ENCODE measurements at places on chromosomes 6 and 20.

- DNase-seq: no peak
Observed at GRCh38 chr20:57755609-57756008, 45.8 kb upstream of the PMEPA1 start.

GRCh38 chr20:34624629-34625028 is 52.3 kb downstream of the PIGU start:
- DNase-seq: no peak

GRCh38 chr6:111666847-111667246 is 61.2 kb upstream of the TRAF3IP2 start:
- no peak for DNase-seq

- no peak for DNase-seq
Observed at GRCh38 chr6:102994866-102995265, 1601.4 kb downstream of the GRIK2 start.

GRCh38 chr20:25195962-25196785 is 662 bp downstream of the ENTPD6 start:
- DNase-seq: no peak

- DNase-seq: no peak
Observed at GRCh38 chr20:25738198-25738597, 41.5 kb upstream of the ZNF337 start.

DNA sequence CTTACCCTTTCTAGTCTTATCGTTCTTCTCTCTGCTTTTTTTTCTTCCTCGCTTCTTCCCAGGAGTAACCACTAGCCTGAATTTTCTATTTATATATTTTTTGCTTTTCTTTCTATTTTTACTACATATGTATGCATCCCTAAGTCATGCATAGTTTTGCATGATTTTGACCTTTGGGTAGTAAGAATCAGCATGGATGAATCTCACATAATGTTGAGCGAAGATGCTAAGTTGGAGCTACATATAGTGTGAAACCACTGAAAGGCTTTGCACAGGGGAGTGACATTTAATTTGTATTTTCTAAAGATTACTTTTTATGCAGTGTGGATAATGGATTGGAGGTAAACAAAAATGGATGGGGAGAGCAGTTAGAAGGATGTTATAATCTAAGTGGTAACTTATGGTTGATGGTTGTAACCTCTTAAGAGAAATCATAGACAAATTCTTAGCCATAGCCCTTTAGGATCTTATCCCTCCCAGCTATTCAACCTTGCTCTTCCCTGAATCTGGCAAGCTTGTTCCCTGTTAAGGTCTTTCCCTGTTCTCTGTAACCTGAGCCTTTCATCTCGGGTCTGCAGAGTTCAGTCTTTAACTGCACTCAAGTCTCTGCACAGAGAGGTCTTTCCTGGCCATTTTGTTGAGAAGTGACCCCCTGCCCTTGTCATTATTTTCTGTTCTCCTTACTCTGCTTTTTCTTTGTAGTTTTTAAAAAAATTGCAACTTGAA is 18.0 kb downstream of the PEX7 start:
- no peak for DNase-seq

- DNase-seq: no peak
Observed at GRCh38 chr20:10075606-10076005, 40.8 kb downstream of the ANKEF1 start.

DNA sequence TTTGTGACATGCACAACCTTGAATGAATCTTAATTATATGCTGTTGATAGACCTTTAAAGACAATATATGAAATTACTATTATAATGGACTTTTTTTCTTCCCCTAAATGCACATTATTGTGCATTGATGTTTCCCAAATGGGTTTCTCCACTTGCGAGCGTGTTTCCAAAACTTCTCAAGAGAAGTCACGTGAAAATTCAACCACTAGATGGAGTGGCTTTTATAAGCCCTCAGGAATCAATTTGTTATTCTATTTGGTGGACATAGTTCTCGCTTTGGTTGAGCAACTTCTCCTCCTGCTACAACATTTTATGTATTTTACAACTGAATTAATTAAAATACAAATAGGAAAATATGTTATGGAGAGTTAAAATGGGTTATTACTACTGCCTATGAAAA is 9.0 kb downstream of the CNR1 start:
- no peak for DNase-seq

GRCh38 chr6:157173776-157174175 is 149.5 kb downstream of the TMEM242 start:
- no peak for DNase-seq

DNA sequence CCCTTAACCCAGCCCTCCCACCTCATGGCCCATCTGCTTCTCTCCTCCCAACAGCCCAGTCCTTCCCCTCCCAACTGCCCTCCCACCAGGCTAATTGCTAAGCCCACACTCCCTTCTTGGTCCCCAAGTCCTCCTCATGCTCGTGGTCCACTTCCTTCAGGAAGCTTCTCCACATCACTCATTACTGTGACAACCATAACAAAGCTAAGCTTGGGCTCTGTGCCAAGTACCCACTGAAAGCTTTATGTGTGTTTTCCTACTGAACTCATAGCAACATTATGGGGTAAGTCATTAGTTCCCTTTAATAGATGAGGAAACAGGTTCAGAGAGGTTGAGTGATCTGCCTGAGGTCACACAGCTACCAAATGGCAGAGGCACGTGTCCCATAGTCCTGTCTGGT is 16.2 kb downstream of the FRS3 start:
- DNase-seq: no peak

DNA sequence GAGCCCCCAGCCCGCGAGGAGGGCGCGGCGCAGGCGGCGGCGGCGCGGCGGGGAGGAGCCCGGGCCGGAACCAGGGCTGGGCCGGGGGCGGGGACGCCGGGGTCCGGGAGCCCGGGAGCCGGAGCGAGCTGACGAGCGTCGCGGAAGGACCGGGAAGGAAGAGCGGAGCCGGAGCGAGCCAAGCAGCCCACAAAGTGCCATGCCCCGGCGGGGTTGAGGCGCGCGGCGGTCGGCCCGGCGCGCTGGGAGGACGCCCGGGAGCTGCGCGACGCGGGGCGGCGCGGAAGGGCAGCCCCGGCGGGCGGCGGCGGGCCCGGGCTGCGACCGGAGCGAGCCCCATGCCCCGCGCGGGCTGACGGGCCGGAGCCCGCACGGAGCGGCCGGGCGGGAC is 289 bp downstream of the FOXP4 start:
- DNase-seq: peak; percentile 56

DNA sequence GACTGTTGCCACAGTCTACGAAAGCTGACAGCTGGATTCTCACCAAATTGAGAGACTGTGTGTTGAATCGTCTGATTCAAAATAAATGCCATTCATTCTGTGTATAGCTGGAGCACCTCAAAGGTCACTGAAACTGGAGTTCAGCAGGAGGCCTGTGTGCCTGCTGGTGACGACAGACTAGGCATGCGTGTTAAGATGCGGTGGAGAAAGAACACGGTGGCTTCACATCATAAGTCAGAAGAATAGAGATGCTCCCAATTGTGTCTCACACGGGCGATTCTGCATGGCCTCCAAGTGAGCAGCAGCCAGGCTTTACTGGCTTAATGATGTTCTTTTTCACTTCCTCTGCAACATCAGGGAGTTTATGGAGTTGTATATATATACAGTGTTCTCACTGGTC is 32.3 kb downstream of the SNHG17 start:
- DNase-seq: no peak

DNA sequence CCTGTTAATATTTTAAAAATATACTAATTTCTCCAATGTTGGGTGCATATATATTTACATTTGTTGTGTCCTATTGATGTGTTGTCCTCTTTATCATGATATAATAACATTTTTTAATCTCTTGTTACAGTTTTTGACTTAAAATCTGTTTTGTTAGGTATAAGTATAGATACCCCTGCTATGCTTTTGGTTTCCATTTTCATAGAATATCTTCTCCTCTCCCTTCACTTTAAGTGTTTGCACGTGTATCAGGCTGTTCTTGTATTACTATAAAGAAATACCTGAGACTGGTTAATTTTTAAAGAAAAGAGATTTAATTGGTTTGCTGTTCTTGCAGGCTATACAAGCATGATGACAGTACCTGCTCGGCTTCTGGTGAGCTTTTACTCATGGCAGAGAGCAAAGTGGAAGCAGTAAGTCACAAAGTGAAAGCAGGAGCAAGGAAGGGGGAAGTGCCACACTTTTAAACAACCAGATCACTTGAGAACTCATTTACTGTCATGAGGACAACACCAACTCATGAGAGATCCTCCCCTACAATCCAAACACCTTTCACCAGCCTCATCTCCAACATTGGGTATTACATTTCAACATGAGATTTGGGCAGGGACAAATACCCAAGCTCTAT is 340.5 kb upstream of the SYNCRIP start:
- DNase-seq: no peak

DNA sequence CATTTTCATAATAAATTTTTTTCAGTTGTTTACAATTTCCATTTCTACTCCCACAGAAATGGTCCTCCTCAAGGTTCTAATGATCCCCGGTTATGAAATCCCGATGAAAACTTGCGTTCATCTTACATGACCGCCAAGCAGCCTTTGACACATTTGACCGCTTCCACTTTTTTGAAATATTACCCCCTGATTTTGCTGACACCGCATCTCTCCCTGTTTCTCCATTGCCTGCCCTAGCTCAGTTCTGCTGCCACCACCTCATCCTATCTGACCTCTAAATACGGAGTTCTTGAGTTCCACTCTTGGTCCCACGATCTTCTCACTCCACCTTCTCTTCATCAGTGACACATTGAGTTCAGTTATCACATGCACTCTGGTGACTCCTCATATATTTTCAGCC is 74.1 kb downstream of the SLC35B3 start:
- no peak for DNase-seq

- no peak for DNase-seq
Observed at GRCh38 chr20:34998331-34998950, 42.8 kb downstream of the MYH7B start.

DNA sequence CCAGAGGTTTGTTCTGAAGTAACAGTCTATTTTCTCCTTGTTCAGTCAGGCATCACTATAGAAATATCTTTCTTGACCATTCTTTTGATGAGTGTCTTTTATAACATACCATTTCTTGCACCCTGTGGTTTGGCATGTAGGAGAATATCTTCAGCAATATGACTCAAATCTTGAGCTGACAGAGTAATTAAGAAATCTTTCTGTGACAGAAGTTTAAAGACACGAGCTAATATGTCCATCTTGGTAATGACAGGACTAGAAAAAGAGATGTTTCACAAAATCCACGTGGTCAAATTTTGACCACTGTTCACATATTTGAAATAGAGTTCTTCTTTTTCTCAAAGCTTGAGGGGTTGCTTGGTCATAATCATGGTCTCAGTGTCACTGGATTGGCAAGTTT is 149.9 kb downstream of the MYB start:
- DNase-seq: no peak

DNA sequence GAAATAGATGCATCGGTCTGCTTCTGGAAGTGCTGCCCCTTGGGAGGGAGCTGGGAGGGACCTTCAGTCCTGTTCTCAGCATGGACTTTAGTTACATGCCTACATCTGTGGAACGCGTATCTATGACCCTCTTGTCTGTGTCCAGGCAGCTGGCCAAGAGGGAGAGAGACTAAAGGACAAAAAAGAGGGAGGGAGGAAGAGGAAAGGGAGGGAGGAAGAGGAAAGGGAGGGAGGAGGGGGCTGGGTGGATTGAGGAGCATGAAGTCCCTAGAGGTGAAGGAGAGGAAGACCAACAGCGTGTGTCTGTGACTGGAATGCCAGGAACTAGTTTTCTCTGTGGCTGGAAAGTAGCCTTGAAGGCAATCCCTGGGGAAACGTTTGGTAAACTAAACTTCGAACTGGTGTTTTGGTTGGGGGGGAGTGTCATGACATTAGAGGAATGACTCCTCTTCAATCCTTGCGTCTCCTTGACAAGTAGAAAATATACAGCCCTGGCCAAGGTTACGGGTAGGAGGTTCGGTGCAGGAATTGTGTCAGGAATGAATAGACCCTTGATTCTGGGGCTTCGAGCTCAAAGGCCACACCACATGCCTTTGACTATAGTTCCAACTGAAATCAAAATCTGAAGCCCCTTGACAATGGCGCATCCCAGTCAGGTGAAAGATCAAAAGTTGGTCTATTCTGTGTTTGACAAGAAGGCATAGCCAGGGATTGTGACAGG is 52.0 kb upstream of the PLEKHG1 start:
- DNase-seq: no peak

DNA sequence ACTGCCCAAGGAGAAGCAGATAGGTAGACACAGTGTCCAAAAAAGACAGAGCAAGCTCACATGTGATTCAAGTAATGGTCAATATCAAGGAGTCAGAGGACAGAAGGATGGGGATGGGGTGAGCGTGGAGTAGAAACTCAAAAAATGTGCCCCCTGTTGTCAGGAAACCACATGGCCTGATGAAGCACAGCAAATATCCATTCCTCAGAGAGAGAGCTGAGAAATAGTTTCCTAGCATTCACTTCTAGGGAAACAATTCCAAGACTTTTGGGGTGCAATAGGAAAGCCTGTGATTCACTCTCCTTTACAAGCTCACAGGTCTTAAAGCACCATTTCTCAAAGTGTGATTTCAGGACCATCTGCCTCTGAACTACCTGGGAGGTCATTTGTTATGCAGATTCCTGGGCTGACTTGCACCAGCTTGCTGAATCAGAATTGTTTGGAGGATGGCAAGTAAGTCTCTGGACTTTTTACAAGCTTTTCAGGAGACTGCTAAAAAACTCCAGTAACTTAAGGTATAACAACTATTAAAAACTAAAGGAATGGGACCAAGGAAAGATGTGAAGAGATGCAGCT is 432.8 kb downstream of the HDGFL1 start:
- DNase-seq: no peak

GRCh38 chr6:144217264-144217663 is 66.9 kb downstream of the STX11 start:
- no peak for DNase-seq

DNA sequence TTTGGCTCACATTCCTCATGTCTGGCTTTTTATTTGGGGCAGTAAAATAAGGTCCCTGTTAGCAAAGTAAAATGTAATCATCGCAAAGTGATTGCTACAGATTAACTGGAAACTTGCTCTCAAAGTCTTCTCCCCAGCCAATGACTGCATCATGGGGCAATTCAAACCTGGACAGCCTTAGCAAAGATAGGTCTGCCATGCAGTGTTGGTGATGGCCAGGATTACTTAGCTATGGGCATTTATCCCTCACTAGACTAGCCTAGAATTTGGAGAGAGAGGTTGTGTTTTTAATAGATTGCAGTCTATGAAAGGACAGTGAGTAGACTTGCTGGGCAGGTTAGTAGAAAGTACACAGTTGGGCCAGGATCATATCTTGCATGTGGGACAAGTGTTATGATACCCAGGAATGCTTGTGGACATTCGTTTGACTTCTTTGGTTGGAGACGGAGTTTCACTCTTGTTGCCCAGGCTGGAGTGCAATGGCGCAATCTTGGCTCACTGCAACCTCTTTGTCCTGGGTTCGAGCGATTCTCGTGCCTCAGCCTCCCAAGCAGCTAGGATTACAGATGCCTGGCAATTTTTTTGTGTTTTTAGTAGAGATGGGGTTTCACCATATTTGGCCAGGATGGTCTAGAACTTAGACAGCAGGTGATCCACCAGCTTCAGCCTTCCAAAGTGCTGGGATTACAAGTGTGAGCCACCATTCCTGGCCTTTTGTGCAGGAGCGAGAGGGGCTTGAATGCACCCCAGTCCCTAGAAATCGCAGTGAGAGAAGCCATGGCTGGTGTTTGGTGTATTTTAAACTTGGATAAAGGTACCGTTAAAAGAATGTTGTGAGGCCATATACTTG is 3.4 kb downstream of the RPS12 start:
- DNase-seq: no peak

- no peak for DNase-seq
Observed at GRCh38 chr6:2730353-2731107, 20.2 kb downstream of the MYLK4 start.
